ENCODE measurements at places on chromosomes 6 and 20.

DNA sequence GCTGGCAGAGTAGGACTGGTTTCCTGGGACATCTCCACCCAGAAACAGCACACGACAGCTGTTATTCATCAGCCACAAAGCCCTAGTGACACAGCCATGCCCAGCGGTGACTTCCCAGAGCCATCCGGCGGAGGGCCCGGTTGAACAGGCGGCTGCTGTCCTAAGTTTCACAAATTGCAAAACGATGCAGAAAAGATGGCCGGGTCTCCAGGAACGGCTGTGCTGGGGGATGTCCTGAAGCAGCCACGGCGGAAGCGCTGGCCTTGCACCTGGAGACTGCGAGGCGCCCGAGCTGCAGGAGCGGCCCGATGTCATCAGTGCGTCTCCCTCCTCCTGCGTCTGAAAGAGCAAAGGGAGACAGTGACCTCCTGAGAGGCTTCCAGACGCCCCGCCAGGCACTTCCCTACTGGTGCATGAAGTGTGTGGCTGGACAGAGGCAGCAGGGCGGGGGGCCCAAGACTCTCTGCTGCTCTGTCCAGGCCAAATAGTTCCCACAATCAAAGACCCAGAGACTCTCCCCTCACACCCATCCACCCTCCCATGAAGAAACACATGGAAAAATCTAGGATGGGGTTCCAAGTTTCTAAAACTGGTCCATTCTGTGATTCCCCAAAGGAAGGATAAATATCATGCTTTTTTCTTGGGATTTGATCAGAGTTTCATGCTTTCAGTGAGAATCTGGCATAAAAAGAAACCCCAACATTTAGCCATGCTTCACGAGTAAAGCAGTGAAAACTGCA lies 44.0 kb downstream of the SSR1 start:
- DNase-seq: no peak

DNA sequence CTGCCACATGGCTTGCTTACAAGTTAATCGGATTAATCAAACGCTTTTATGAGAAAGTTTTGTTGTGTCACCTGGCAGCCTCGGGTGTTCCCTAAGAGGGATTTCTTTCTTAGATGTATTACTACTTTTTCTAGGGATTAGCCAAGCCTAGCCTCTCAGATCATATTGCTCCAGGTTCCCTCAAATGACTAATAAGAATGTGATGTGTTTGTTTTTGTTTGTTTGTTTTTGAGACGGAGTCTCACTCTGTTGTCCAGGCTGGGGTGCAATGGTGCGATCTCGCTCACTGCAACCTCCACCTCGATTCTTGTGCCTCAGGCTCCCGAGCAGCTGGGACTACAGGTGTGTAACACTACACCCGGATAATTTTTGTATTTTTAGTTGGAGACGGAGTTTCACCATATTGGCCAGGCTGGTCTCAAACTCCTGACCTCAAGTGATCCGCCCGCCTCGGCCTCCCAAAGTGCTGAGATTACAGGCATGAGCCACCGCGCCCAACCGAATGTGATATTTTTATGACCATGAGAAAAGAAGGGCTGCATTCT lies 977 bp downstream of the HMGN4 start:
- no peak for DNase-seq

DNA sequence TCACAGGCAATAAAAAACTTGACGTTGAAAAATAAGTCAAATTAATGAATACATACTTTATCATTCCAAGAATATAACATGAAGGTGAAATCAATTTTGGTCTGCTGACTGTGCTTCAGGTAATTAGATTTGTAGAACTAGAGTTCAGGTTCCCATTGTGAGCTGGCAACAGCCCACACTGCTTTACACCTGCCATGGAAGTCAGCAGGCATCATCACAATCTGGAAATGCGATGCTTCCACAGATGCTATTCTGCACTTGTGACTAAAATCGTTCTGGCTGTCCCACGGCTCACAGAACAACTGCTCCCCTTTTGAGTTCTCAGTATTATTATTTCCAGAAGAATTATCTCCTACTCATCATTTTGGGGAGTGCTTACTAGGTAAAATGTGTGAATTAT lies 62.6 kb upstream of the THEMIS start:
- DNase-seq: no peak

GRCh38 chr6:157487110-157487773 lies 106.3 kb downstream of the ZDHHC14 start:
- no peak for DNase-seq
